ENCODE measurements at places on chromosomes 7 and 10. TPM values are rescaled to one million over a fixed set of nuclear protein-coding genes. Genes with fewer than 3 reads are reported as not detected.

Gene MEST
- 38.8 TPM for total RNA-seq

Gene SNX13
- 37.5 TPM for total RNA-seq

Gene IGFBP1
- not detected for total RNA-seq

Gene FXYD4
- total RNA-seq = not detected

Gene PON1
- not detected for total RNA-seq

Gene NEBL
- 0.33 TPM for total RNA-seq

Gene MYH16
- not detected for total RNA-seq

Gene TCF7L2
- 5.0 TPM for total RNA-seq

Gene NPC1L1
- under 0.01 TPM for total RNA-seq

Gene GRID2IP
- not detected for total RNA-seq

Gene SPDYE9
- total RNA-seq = not detected

Gene HOXA4
- total RNA-seq = 0.51 TPM

Gene FAM25G
- total RNA-seq = not detected

Gene RAB19
- not detected for total RNA-seq

Gene PRRT4
- total RNA-seq = under 0.01 TPM

Gene DBF4
- total RNA-seq = 13.9 TPM

Gene GRM3
- total RNA-seq = not detected

Gene HTR7
- total RNA-seq = 0.77 TPM

Gene LRRTM3
- total RNA-seq = not detected

Gene TMEM176B
- 95.3 TPM for total RNA-seq

Gene MEOX2
- total RNA-seq = 0.50 TPM

Gene HOXA5
- 22.1 TPM for total RNA-seq
